ENCODE measurements at places on chromosomes 12 and 14.

GRCh38 chr14:23299986-23300686 is 2.5 kb downstream of the PPP1R3E start:
- no peak for DNase-seq

DNA sequence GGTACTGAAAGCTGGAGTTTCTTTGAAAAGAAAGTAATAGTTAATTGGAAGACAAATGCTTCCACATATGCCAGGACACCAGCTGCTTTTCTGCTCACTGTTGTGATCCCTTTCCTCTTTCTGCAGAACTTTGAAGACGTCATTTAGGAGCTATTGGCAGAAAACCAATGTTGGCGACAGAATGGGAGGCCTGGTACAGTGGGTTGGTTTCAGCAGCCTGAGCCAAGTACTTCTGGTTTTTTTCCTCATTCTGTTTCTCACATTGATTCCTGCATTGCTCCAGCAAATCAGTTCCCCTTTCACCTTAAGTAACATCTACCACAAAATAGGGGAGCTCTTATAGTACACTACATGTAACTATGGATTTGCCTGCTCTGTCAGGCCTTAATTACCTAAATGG is 96.9 kb downstream of the FIGNL2 start:
- no peak for DNase-seq

- no peak for DNase-seq
Observed at GRCh38 chr12:18192119-18192518, 69.2 kb upstream of the PIK3C2G start.

DNA sequence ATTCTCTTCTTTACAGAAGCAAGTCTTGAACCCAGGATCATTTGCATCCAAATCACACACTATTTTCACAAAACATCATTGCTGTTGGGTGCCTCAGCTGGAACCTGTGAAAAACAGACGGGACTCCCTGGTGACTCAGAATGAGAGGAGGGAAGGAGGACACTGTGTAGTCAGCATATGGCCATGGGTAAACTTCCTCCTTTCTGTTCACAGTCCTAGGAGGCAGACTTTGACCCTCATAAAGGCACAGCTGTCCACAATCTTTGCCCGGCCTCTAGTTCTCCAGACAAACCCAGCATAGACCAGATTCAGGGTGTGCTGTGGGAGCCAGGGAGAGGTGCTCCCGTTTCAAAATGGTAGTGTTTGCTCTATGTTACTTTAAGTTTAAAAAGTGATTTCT is 62.0 kb downstream of the DYRK2 start:
- DNase-seq, result peak; percentile 54

- DNase-seq, result no peak
Observed at GRCh38 chr14:29156096-29156495, 389.5 kb downstream of the FOXG1 start.

DNA sequence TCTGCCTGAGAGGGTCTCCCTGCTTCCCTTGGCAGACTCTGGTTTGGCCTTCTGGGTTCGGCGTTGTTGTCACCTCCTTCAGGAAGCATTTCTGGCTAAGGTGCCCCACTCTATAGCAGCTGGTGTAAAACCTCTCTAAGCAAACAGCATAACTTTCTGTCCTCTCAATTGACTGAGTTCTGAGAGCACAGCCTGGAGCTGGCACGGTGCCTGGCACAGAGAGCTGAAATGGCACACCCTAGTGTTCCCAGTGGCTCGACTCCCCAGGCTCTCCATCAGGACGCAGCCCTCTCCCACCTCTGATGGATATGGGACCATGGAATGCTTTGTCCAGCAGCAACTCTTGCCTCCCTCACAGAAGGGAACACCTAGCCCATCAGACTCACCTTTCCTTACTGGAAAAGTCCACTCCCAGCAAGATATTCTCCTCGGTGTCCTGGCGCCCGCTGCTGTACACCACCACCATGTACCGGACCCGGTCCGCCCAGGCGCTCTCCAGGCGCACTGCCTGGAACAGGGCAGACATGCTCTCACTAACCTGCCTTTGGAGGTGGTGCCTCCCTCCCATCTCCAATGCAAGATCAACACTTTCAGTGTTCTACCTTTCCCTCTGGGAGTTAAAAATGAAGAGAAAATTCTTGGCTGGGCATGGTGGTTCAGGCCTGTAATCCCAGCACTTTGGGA is 40.6 kb downstream of the SSH1 start:
- DNase-seq, result no peak

GRCh38 chr12:48811437-48812090 is 6.7 kb upstream of the CACNB3 start:
- DNase-seq, result no peak

All from GM12864 (cell line).